ENCODE measurements at places on chromosomes 1 and 21.

- DNase-seq: no peak
Observed at GRCh38 chr1:43267291-43267805, 2.4 kb upstream of the TMEM125 start.

- no peak for DNase-seq
Observed at GRCh38 chr1:106568201-106568974, 488.1 kb upstream of the PRMT6 start.

DNA sequence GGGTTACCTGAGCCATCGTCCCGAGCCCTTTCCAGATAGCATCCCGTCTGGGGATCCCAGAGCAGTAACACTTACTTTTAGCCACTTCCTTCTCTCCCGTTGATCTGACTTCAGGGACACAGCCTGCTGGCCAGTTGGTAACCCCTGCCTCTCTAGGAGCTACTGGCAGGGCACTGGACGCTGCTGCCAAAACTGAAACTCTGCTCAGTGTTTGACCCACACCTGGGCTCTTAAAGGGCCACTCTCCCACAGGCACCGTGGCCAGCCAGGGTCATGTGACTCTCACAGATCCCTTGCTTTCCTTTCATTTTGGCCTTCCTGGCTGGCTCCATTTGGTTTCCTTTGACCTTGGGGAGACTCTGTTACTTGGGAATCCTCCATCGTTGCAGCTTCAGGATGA lies at the start of gene PIGR:
Gene PIGR (minus strand): TSS at position 206 of the 400 bp plus-strand sequence. CDS start 5,935 bp downstream, outside the sequence.
- no peak for DNase-seq

DNA sequence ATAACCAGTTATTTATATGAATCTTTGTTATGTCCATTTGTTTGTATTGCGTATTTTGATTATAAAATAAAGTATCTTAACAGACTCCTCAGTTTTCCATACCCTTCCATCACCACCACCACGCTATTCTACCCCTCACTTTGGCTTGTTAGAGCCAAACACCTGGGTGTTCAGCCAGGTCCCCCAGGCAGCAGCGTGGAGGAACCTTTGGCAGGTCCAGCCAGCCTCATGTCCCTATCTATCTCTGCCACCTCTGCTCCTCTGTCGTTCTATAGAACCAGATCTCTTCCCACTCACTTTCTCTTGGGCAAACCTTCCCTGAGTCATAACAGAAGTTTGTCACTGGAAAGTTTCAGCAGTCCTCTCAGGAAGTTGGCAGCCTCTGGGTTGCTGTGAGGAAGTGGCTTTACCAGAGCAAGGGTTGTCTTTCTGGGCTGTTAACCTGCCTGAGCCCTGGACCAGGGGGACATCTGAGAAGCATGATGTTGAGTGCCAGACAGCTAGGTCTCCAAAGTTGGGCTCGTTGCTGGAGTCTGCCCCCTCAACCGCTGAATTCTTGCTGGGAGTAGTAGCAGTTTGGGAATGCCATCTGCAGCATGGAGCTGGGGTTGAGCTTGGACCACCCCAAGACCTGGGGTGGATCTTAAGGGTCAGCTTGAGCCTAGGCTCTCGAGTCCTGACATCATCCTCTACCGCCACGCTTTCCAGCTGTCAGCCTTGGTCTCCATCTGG lies 996 bp upstream of the SH3BGRL3 start:
- DNase-seq: no peak

DNA sequence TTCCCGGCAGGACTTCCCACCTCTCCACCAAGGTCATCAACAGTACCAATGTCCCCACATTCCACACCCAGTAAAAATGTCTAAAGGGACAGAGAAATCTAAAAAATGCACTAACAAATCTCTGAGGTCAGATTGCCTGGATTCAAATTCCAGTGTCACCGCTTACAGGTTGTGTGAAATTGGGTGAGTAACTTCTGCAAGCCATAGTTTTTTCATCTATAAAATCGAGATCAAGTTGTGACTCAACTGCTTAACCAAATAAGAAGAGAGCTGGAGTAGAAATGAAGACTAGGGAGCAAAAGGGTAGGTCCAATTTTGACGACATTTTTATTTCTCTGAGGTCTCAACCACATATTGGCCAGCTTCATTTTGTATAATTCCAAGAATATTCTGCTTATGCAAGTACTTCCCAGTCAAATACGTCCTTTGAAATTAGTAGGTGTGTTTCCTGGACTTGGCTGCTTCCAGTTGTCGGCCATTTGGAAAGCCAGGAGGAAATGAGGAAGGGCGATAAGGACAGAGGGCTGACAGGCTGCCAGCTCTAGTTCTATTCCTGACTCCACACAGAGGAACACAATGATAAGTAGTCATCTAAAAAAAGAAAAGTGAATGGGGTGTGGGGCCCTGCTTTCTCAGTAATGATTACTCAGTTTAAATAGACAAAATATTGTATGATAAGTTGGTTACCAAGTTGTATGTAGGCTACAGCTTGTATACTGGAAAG lies 57.7 kb upstream of the ZC3H11B start:
- DNase-seq: no peak
